ENCODE measurements at places on chromosomes 7 and 10.

DNA sequence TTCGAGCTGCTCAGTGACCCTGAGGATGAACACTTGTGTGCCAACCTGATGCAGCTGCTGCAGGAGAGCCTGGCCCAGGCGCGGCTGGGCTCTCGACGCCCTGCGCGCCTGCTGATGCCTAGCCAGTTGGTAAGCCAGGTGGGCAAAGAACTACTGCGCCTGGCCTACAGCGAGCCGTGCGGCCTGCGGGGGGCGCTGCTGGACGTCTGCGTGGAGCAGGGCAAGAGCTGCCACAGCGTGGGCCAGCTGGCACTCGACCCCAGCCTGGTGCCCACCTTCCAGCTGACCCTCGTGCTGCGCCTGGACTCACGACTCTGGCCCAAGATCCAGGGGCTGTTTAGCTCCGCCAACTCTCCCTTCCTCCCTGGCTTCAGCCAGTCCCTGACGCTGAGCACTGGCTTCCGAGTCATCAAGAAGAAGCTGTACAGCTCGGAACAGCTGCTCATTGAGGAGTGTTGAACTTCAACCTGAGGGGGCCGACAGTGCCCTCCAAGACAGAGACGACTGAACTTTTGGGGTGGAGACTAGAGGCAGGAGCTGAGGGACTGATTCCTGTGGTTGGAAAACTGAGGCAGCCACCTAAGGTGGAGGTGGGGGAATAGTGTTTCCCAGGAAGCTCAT is 1.1 kb downstream of the DDIT4 start:
- no peak for DNase-seq

- no peak for DNase-seq
These were observed 281.3 kb downstream of the GPR158 start for GRCh38 chr10:25455980-25456567.

GRCh38 chr10:69071610-69072009 is 16.3 kb upstream of the SRGN start:
- DNase-seq, result no peak

DNA sequence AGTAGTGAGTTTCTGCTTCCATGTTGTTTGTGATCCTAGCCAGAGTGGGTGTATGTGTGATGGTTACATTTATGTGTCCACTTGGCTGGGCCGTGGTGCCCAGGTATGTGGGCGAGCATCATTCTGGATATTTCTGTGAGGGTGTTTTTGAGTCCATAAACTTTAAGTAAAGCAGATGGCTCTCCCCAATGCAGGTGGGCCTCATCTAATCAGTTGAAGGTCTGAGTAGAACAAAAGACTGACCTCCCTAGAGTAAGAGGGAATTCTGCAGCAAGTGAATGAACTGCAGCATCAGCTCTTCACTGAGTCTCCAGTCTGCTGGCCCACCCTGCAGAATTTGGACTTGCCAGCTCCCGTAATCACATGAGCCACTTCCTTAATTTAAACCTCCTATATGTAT is 571.9 kb downstream of the ACTR3B start:
- no peak for DNase-seq

DNA sequence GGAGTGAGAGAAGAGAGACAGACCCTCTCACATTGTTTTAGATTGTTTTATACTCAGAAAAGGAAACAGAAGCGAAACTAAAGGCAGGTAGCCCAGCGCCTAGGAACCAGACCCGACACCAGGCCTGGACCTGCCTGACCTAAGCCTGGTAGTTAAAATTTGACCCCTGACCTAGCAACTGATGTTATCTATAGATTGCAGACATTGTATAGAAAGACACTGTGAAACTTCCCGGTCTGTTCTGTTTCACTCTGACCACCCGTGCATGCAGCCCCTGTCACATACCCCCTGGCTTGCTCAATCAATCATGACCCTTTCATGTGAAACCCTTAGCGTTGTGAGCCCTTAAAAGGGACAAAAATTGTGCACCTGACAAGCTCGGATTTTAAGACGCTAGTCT is 31.6 kb downstream of the VIPR2 start:
- DNase-seq, result no peak

DNA sequence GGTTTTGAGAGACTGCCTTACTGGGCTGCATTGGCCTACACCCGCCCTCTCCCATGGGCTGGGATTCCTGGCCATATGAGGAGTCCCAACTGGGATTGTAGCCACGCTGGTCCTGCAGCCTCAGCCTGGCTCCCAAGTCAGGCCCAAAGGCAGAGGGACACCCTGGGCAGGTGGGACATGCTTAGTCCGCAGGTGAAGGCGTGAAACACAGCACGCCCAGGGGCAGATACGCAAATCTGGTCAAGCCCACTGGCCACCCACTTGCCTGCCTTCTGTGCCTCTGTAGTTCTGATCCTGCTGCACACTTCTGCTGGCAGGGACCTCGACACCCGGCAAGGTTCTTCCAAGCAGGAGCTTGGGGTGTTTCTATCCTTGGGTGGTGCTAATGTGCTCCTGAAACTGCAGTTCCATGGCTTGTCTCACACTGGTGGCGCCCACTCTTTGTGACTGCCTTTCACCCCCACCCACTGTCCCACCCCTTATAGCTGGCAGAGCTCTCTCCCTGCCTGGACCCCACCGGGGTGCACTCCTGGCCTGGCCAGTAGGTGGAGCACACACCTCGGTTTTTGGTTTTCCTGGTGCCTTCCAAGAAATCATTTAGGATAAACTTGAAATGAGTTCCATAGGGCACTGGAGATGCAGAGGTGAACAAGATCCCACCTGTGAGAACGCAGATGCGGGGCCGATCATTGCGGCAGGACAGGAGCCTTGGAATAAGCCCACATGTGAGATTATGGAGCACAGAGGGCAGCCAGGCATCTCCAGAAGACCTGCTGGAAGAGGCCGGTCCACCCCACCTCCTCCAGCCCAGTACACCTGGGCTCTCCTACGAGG is 47.9 kb downstream of the MKI67 start:
- no peak for DNase-seq

- DNase-seq, result no peak
These were observed 99.4 kb downstream of the RSU1 start for GRCh38 chr10:16717622-16718395.

GRCh38 chr7:73560109-73560835 is 2.8 kb upstream of the BCL7B start:
- DNase-seq, result peak; percentile 83

GRCh38 chr10:8402576-8402975 is 348.1 kb downstream of the GATA3 start:
- no peak for DNase-seq

DNA sequence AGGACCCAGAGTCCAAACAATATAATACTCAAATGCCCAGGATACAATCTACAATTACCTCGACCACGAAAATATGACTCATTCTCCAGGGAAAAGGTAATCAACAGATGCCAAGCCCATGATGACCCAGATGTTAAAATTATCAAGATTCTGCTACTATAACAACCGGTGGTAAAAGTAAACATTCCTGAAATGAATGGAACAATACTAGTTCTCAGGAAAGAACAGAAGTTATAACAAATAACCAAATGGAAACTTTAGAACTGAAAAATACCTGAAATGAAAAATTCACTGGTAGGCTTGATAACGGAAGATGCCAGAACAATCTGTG is 34.1 kb upstream of the GUSB start:
- DNase-seq, result peak; percentile 11

DNA sequence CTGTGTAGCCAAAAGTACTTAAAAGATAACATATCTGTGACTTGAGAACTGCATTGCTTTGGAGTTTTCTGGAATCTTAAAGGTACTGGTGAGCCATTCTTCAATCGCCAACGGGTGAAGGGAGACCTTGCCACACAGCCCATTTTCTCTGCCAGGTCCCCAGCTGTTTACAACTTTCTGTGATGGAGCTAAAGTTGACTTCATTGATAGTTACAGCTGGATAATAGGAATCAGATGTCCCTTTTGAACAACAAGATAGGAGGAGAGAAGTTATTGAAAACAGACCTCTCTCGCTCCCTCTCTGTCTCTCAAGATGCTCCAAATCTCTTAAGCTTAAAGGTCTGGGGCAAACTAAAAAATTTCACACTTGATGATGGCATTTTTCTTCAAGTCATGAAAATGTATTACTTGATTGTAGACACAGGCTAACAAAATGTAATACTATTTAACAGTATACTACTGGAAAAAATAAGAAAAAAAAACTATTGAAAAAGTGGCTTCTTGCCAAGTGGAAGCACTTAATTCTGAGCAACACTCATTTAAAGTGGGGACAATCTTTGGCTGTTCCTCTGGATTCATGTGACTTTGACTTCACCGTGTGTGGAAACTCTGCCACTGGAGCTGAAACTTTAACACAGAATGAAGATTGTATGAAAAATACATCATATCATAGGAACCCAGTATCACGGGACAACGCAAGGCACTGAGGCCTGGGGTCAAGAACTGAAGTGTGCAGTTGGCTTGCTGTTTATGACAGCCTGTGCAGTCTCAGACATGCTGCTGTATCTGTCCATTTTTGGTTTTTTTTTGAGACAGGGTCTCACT is 78.4 kb upstream of the AFAP1L2 start:
- DNase-seq, result peak; percentile 38

GRCh38 chr10:114334301-114334700 is 70.0 kb downstream of the AFAP1L2 start:
- DNase-seq, result no peak
